ENCODE measurements at places on chromosomes 11 and 22.

- no peak for DNase-seq
Observed at GRCh38 chr22:43540529-43540923, 128.7 kb downstream of the MPPED1 start.

GRCh38 chr22:22085702-22086500 is 103.3 kb upstream of the TOP3B start:
- DNase-seq: no peak

DNA sequence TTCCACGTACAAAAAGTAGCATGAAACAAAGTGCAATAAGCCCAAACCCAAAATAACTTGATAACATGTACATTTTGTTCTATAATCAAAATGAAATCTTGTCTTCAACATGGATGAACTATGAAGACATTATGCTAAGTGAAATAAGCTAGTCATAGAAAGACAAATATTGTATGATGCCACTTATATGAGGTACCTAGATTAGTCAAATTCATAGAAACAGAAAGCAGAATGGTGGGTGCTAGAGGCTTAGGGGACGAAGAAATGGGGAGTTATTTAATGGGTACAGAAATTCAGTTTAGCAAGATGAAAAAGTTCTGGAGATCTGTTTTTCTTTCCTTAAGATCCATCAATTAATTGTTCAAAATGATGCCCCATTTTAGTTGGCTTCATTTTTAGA is 7.5 kb downstream of the PGM2L1 start:
- no peak for DNase-seq

- peak; percentile 70 for DNase-seq
Observed at GRCh38 chr22:35070451-35071093, 4.6 kb downstream of the ISX start.

- DNase-seq: no peak
Observed at GRCh38 chr22:19446603-19447329, 745 bp downstream of the C22orf39 start.

- DNase-seq: no peak
Observed at GRCh38 chr11:59859673-59860072, 6.6 kb downstream of the TCN1 start.

- no peak for DNase-seq
Observed at GRCh38 chr11:13373216-13373615, 89.8 kb downstream of the BTBD10 start.

- DNase-seq: no peak
Observed at GRCh38 chr11:124886476-124886875, 11.2 kb downstream of the ROBO4 start.

DNA sequence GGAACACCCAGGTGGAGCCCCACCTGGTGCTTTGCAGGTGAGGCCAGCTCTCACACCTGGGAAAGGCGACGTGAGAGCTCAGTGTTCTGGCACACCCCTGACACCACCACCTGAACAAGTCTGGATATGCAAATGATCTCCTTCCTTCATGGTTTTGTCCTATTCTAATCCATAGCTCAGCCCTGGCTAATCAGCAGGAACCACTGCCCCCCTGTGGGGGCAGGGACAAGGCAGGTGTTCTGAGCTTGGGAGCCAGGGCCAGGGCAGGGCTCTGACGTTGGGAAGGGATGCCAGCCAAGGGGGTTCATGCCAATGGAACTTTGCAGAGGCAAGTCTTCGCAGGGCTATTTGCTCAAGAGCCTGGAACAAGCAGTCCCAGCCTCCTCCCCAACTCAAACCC is 144.2 kb downstream of the TRIM29 start:
- no peak for DNase-seq

GRCh38 chr22:29056472-29056871 is 5.2 kb downstream of the C22orf31 start:
- no peak for DNase-seq

DNA sequence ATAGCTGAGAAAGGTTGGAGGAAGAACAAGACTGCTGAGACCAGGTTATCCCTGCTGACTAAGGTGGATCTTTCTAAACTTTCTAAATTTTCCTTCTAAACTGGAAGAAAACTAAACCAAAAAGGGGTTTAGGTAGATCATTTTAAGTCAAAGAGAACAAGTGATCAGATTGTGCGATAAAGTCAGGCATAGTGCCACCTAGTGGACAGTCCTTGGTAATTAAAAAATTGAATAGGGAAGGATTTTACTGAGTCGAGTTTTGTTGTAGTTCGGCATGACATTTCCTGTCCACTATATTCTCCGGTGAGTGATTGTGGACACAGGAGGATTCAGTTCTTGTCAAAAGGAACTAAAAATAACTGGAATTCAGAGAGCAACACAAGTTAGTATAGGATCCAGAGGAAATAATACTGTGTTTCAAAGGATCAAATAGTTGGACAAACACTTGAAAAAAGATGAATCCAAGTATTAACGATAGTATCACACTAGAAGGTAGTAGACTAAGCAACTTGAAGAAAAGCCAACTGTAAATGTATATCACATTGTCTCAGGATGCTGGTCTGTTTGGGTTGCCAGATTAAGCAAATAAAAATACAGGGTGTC is 1236.4 kb downstream of the FAM181B start:
- no peak for DNase-seq

DNA sequence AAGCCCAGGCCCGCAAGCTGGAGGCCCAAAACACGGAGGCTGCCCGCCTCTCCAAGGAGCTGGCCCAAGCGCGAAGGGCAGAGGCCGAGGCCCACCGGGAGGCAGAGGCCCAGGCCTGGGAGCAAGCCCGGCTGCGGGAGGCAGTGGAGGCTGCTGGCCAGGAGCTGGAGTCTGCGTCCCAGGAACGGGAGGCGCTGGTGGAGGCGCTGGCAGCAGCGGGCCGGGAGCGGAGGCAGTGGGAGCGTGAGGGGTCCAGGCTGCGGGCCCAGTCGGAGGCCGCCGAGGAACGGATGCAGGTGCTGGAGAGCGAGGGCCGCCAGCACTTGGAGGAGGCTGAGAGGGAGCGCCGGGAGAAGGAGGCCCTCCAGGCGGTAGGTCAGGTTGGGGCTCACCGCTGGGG is 4.8 kb downstream of the CCDC88B start:
- DNase-seq: no peak

DNA sequence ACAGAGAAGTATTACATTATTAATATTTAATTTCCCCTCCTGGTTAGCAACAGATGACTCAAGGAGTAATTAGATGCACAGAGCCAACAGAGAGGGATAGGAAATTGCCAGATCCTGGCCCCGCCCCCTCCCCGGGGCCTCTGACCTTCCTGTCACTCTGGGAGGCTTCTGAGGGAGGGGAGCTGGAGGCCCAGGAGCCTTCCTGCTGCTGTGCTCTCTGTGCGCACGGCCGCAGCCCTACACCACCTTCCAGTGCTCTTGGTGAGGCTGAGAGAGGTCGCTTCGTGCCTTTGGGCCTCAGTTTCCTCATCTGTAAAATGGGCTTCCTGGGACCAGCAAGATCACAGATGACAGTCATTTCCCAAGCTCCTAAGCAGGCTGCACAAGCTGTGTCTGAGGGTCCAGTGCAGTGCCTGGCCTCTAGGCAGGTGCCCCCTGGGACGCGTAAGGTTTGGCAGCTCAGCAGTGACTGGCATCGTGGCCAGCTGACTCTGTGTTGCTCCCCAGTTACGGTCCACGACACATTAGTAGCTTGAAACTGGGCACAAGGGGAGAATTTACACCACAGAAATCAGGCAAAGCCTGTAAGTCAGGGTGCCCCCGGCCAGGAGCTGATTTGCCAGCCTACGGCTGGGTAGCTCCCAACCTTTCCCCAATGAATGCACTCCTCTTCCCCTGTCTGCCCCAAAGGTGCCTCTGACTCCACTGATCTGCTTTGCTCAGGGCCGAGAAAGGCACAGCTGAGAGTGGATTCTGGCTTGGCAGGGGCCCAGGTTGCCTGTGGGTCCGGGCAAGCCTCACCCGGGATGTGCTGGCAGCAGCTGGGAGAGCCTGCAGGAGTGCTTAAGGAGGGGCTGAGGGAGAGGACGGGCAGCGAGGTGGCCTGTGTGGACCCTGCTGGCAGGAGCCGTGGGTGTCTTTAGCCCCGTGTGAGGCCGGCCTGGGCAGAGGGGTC is 2.3 kb downstream of the ADORA2A start:
- peak; percentile 64 for DNase-seq

GRCh38 chr22:44335066-44335839 is 22.5 kb upstream of the SHISAL1 start:
- no peak for DNase-seq

GRCh38 chr11:63556404-63557013 is 6.7 kb downstream of the PLAAT2 start:
- DNase-seq: no peak

DNA sequence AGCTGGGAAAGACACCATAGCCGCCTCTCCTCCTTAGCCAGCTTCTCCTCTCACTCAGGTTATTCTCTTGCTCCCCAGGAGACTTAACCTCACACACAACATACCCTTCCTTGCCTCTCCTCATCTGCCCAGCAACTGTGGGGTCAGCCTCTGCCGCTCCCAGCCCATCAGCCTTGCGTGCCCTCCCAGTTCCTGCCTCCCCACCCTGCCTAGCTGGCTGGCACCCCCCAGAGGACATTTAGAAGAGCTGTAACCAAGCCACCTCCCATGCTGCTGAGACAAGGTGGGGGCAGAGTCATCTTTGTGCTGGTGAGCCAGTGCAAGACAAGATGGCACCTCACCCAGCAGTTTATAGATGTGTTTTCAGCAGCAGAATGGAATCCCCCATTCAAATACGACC is 38.2 kb downstream of the TOM1 start:
- DNase-seq: no peak

- DNase-seq: peak; percentile 87
Observed at GRCh38 chr11:131195661-131196517, 174.5 kb upstream of the NTM start.

DNA sequence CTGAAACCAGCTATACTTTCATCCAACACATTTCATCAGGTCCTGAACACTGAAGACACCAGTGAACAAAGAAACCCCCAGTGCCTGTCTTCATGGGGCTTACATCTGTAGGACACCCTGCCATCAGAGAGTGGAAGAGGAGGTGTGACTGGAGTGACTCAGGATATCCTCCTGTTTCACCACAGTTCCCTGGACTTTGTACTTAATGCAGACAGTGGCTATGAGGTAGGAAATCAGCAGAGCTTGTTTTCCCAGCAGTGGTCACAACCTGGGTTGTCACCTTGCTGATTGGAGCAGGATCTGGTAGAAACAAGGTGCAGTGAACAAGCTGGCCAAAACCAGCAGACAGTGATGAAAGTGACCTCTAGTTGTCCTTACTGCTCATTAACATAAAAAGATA is 128.8 kb downstream of the KIRREL3 start:
- DNase-seq: no peak

DNA sequence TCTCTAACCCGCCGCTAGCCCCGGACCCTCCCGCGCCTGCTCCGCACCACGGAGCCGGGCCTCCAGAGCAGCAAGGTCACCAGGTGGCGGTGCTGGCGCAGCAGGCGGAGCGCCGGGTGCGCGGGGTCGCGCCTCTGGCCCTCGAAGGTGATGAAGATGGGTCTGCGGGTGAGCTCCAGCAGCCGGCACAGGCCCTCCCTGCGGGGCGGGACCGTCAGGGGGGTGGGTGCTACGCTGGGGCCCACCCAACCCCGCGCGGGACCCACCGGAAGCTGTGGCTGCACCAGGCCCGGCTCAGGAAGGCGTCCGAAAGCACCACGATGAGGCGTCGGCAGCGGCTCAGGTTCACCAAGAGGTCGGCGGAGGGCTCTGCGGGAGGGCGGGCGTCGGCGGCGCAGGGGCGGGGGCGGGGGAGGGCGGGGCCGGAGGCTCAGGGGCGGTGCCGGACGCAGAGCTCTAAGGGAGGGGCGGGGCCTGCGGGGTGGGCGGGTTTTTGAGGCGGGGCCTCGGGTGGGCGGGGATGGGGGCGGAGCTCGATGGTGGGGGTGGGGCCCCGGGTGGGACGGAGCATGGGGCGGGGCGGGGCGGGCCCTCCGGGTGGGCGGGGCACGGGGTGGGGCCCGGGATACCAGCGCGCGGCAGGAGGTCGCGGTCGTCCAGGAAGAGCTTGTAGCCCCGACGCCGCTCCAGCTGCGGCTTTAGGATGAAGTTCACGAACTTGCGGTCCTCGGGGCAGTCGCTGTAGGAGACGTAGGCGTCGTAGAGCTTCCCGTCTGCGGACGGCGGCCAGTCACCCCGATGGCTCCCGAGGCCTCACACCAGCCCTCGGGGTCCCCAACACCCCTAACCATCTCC is 7.8 kb downstream of the SIGIRR start:
- no peak for DNase-seq

DNA sequence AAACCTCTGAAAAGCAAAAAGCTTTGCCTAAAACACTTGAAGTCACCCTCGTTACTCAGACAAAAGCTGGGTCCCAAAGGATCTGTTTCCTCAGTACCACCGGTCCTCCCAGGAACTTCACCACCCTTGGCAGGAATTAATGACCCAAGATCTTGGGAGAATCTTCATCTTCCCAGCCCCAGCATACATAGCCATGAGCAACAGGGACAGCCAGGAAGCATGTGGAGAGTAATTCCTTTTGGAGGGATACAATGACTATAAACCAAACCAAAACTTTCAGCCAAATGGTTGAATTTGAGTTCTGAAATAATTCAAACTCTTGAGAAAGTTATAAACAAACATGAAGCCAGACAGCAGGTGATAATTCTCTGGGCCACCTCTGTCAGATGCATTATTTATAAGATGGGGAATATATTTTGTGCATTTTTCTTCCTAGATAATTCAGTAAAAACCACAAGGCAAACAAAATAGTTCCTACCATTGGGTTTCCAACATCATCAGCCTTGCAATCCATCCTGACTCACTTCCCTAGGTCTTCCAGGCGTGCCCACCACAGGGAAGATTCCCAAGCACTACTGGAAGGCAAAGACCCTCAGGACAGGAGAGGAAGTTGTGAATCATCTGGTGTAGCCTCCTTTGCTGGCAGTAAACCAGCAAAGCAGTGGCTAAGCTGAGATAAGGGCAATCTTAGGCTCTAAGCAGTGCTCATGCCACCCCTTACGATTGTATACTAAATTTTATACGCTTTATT is 71.7 kb upstream of the DRD2 start:
- DNase-seq: no peak

DNA sequence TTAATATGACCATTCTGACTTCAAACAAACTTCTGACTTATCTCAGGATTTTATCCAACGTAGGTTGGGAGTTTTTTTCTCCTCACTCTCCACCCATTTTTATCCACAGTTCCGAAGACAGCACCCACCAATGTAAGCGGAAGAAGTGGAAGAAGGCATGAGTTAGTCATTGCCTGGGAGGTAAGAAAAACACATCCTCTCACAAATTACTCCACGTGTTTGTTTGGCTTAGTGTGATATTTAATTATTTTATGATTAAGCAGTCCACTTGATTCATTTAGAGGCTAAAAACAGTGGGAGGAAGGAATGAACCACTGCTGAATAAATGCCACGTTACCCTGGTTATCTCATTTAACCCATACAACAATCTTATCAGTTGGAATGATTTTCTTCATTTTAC is 389.6 kb upstream of the ARHGAP42 start:
- no peak for DNase-seq

DNA sequence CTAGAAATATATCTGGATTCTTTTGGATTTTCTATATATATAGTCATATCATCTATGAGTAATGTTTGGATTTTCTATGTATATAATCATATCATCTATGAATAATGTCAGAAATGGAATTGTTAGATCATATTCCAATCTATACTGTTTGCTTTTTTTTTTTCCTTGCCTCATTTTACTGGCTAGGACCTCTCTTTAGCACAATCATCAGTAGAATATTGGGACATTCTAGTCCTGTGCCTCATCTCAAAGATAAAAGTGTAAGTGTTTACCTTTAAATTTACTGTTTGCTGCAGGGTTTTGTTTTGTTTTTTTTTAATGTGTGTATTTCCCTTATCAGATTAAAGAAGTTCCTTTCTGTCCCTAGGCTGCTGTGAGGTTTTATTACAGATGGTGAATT is 97.0 kb downstream of the C11orf65 start:
- DNase-seq: no peak
